ENCODE measurements at places on chromosomes 11 and 22.

- DNase-seq = peak; percentile 68
Observed at GRCh38 chr11:34926101-34926830, 9.8 kb downstream of the PDHX start.

- no peak for DNase-seq
Observed at GRCh38 chr22:47290706-47291430, 528.4 kb downstream of the TBC1D22A start.

DNA sequence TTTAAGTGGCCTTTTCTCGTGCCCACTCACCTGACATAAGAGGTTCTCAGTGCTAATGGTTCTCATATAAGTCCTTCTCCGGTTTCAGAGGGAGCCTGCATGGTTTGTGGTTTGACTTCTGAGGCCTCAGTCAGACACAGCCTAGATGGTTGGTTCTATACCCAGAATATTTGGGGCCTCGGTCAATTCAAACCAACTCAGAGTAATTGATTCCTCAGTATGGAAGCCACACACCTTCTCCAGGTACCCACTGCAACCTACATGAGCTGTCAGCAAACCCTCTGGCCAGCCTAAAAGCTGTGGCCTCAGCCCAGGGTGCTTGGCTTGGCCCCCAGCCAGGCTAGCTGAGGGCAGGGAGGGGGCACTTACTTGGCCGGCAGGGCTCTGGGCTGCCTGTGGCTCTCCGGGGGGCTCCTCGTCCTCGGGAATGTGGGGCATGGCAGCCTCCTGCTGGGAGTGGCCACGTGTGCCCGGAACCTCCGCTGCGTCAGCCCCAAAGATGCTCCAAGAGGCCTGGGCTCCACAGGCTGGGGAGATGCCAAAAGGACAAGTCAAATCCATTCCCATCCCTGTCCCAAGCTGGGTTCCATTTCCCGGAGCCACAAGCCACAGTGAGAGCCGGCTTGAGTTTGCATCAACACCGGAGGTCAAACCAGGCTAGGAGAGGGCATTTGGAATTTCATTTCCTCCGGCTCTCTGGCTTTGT is 41.7 kb downstream of the IRAG1 start:
- no peak for DNase-seq

- no peak for DNase-seq
Observed at GRCh38 chr22:26642465-26643417, 14.6 kb upstream of the MIAT start.

GRCh38 chr11:45216901-45217300 is 69.2 kb downstream of the SYT13 start:
- no peak for DNase-seq

GRCh38 chr22:31243339-31244045 is 31.4 kb downstream of the LIMK2 start:
- no peak for DNase-seq

DNA sequence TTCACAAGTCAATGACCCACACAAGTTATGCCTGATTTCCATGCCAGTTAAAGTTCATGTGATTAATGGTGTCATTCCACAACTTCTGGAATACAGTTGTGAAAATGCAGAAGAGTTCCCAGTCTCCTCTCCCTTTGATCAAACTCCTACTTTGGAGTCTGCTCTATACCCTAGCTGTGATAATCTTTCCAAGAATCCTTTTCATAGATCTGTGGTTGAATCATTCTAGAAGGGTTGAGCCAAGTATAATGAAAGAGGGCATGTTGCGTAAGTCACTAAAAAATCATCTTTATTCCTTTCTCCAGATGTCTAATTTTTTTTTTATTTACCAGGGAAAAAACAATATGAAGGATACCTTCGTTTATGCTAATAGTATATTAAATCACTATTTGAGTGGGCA is 89.7 kb upstream of the CARD18 start:
- DNase-seq = no peak

DNA sequence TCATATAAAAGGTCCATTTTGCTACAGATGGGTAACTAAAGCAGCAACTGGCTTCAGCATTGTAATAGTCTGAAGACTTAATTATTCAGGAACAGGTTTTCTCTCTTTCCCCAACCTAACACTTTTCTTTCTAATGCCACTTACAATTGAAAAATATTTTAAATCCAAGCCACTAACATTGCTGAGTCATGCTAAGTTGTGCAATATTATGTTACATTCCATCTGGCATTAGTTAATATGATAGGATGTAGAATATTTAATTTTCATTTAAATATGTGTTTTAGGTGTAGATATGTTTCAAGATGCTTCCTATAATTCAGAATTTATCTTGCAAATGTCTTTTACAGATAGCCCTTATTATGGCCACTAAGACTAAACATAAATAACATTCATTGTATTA is 98.6 kb downstream of the KIF18A start:
- DNase-seq = no peak

- DNase-seq = no peak
Observed at GRCh38 chr22:42565956-42566355, 12.2 kb downstream of the SERHL2 start.

DNA sequence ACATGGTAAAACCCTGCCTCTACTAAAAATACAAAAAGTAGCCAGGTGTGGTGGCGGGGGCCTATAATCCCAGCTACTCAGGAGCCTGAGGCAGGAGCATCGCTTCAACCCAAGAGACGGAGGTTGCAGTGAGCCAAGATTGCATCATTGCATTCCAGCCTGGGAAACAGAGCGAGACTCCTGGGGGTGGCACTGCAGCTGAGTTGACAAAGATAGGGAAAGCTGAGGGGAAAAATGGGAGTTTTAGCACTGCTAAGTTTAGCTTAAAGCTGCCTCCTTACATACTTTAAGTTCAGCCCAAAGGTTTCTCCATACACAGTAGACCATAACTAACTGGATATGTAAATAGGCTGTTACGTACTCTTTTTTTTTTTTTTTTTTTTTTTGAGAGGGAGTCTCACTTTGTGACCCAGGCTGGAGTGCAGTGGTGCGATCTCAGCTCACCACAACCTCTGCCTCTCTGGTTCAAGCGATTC is 9.0 kb upstream of the USP28 start:
- DNase-seq = no peak

DNA sequence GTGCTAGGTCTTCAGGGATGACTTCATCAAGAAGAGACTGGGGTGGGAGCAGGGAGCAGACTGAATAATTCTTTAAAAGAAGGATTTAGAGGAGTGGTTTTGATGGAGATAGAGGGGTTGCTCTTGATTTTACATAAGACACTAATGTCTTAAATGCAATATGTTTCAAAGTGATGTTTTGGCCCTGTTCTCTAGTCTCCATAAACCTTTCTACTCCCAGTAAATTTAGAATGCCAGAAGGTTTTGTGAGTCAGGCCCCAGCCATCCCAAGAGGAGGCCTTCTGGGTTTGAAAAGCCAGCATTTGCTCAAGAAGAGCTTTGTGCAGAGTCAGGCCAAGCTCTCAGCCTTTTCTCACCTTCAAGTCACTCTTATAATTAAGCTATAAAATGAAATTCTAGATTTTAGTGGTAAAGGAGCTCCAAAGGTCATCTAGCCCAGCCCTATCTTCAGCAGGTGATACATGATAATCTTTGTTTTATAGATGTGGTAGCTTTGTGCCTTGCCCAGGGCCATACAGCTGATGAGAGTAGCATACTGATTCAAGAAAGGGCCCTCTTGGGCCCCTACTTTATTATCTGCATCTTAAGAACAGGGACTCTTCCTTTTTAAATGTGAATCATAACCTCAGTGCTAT is 122.8 kb upstream of the MTNR1B start:
- DNase-seq = no peak

- DNase-seq = no peak
Observed at GRCh38 chr11:62393735-62394134, 25.1 kb upstream of the SCGB1A1 start.

- no peak for DNase-seq
Observed at GRCh38 chr11:111081021-111081511, 164.5 kb upstream of the POU2AF2 start.

DNA sequence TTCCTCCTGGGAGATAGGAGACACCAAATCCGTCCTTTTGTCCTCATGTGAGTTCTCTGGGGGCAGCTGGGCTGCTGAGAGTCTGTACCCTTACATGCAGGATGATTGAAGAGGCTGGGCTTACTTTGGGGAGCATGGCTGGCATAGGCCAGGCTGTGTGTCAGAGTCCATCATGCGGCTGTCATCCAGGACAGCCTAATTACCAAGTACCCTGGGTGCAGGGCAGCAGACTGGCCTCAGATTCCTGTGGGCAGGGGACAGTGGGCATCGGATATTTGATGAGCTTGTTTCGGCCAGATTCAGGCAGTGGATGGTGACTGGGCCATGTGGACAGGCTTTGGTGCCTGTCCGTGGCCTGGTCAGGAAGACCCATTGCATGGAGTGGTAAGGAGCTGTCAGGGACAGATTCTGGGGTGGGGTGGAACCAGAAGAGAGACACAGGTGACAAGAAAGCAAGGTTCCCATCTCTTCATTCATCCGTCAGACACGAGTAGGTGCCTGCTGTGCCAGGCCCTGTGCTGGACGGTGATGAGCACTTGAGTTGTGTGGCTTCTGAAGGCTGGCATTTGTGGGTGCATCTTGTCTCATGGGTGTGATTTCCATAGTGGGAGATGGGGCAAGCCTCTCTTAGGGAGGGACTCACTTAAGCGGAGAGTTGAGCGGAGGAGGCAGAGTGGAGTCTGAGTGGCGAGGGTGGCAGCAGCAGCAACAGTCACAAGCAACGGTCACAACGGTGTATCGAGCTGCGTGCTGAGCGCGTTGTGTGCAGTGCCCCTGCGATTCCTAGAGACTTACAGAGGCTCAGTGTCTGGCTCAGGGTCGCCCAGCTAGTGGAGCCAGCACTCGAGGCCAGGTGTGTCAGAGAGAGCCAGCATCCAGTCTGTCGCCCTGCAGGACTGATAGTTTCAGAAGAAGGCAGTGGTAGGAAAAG is 48.7 kb downstream of the TBC1D22A start:
- DNase-seq = no peak

- DNase-seq = no peak
Observed at GRCh38 chr22:27809700-27810608, 8.4 kb upstream of the MN1 start.

GRCh38 chr11:19834771-19835170 is 122.1 kb downstream of the NAV2 start:
- no peak for DNase-seq

DNA sequence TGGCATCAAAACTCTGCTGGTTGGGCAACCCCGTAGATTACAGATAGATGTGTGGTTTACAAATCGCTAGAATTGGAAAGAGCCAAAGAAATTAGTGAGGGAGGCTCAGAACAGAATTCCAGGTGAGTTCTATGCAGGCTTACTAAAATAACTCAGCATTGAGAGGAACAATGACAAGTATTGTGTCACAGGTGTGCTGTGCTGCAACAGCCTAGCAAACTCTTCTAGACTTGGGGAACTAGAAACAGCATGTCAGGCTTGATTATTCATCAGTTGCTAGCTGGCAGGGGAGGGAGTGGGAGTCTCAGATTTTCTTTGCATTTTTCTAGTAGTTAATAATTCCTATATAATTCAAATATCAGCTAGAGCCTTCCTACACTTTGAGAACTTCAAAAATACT is 26.3 kb upstream of the RASD2 start:
- DNase-seq = no peak

- DNase-seq = no peak
Observed at GRCh38 chr11:1755692-1756561, 5.5 kb upstream of the IFITM10 start.

GRCh38 chr11:126840201-126840886 is 160.2 kb downstream of the KIRREL3 start:
- no peak for DNase-seq

GRCh38 chr22:22552630-22553029 is 6.4 kb downstream of the PRAME start:
- no peak for DNase-seq

GRCh38 chr22:40335358-40335757 is 10.9 kb upstream of the ADSL start:
- DNase-seq = no peak

Measured in NCI-H1417 treated with DMSO at 0.1 percent for 48 hours (cell line).